ENCODE measurements at places on chromosomes 4 and X. TPM values are rescaled to one million over a fixed set of nuclear protein-coding genes. Genes with fewer than 3 reads are reported as not detected.

The DKK2 gene
- not detected for total RNA-seq

The CTAG2 gene
- total RNA-seq, result not detected

GRCh38 chr4:175277816-175278215 is 359.7 kb downstream of the ADAM29 start:
- no peaks in the 10 kb centered on the region for H3K36me3 ChIP-seq
- no peak overlapping the region for H3K4me3 ChIP-seq
- no peak for DNase-seq
- H3K27me3 ChIP-seq, result no peaks in the 10 kb centered on the region
- H3K4me1 ChIP-seq, result no peaks in the 10 kb centered on the region

GRCh38 chr4:88136249-88136648 is 22.2 kb downstream of the ABCG2 start:
- H3K27ac ChIP-seq, result no peak overlapping the region
- no peak for DNase-seq
- no peaks in the 10 kb centered on the region for H3K36me3 ChIP-seq
- no peaks in the 10 kb centered on the region for H3K27me3 ChIP-seq
- H3K4me3 ChIP-seq, result no peak overlapping the region
- no peaks in the 10 kb centered on the region for H3K4me1 ChIP-seq

The KLF8 gene
- 9.3 TPM for total RNA-seq

The SAT1 gene
- 1,041 TPM for total RNA-seq

GRCh38 chr4:152309418-152309817 is 226.5 kb downstream of the FBXW7 start:
- H3K4me1 ChIP-seq, result no peaks in the 10 kb centered on the region
- H3K36me3 ChIP-seq, result no peaks in the 10 kb centered on the region
- no peak for DNase-seq

DNA sequence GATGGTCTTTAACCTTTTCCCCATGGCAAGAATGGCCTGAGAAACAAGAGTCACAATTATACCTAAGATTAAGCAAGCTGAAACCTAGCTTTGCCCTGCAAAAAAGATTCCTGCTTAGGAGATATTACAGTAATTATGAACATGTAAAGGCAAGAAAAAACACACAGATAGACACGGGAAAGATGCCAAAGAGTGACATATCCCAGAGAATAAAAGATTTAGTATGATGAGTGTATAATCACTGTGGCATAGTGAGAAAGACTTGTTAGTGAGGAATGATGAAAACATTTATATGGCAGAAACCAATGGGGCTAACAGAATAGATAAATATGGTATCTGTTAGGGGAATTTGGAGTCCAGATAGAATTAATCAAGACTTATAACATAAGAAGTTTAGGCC is 29.6 kb upstream of the TASL start:
- no peak for DNase-seq
- no peaks in the 10 kb centered on the region for H3K27me3 ChIP-seq
- no peak overlapping the region for H3K4me3 ChIP-seq

The CYTL1 gene
- total RNA-seq, result 5.1 TPM

The ESX1 gene
- total RNA-seq, result not detected

- H3K4me1 ChIP-seq, result no peaks in the 10 kb centered on the region
- no peaks in the 10 kb centered on the region for H3K36me3 ChIP-seq
- no peak overlapping the region for H3K4me3 ChIP-seq
- no peaks in the 10 kb centered on the region for H3K27me3 ChIP-seq
Measured at GRCh38 chrX:107480272-107480671, 30.8 kb downstream of the FRMPD3 start.

GRCh38 chr4:138616775-138617174 is 374.6 kb upstream of the SLC7A11 start:
- no peaks in the 10 kb centered on the region for H3K4me1 ChIP-seq
- no peak overlapping the region for H3K4me3 ChIP-seq
- H3K27me3 ChIP-seq, result no peaks in the 10 kb centered on the region
- no peak overlapping the region for H3K27ac ChIP-seq

The SMIM10 gene
- total RNA-seq, result 2.4 TPM

- H3K4me1 ChIP-seq, result no peaks in the 10 kb centered on the region
- no peak overlapping the region for H3K4me3 ChIP-seq
- H3K27ac ChIP-seq, result no peak overlapping the region
- no peak for DNase-seq
- no peaks in the 10 kb centered on the region for H3K36me3 ChIP-seq
Measured at GRCh38 chrX:115054876-115055275, 37.5 kb upstream of the IL13RA2 start.

GRCh38 chr4:6464842-6465588 is 7.4 kb downstream of the PPP2R2C start:
- peaks cover 63% of the 10 kb centered on the region for H3K27me3 ChIP-seq
- no peak overlapping the region for H3K4me3 ChIP-seq
- no peak overlapping the region for H3K27ac ChIP-seq
- peaks cover 1% of the 10 kb centered on the region for H3K4me1 ChIP-seq
- no peaks in the 10 kb centered on the region for H3K36me3 ChIP-seq

DNA sequence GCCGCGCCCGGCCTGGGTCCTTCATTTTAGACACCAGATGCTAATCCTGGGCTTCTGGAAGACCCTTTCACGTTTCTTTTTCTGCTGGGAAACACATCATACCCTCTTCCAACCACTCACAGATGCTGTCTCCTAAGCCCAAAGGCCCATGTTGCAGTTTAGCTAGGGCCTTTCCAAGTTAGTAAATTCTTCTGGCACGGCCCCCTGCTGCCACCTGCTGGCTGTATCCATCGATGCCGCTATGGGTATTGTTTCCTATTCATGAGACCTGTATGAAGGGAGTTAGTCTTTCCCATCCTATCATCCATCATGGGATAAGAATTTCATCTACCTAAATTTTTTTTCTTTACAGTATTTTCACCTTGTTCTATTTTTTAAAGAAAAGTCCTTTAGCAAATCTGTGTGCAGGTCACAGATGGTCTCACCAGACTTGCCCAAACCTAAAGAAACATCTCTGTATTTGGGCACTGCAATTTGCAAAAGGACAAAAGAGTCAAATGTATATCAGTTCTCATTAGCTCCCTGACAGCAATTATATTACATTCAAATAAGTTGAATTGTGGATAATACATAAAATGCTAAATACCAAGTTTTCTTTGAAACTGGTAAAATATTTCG is 37.8 kb upstream of the SLC9A7 start:
- H3K27me3 ChIP-seq, result no peaks in the 10 kb centered on the region
- H3K4me1 ChIP-seq, result peaks cover 6% of the 10 kb centered on the region
- DNase-seq, result peak; percentile 87
- H3K27ac ChIP-seq, result no peak overlapping the region
- H3K36me3 ChIP-seq, result no peaks in the 10 kb centered on the region

DNA sequence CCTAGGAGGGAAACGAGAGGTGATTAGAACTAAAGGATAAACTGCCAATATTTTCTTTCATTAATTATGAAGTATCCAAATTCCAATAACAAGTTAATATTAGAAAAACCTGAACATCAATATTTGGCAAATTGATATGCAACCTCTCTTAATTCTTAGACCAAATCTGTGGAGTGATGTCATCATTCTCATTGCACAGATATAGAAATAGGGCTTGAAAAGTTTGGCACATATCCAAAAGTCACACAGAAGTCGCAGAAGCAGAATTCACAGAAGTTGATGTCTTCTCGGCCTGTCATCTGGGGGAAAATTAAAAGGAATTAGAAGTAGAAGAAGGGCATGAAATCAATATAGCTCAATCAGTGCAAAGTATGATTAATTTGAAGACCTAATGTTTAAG is 36.9 kb downstream of the ENPEP start:
- peaks cover 12% of the 10 kb centered on the region for H3K4me1 ChIP-seq
- H3K27me3 ChIP-seq, result no peaks in the 10 kb centered on the region
- no peak for DNase-seq
- H3K4me3 ChIP-seq, result no peak overlapping the region

DNA sequence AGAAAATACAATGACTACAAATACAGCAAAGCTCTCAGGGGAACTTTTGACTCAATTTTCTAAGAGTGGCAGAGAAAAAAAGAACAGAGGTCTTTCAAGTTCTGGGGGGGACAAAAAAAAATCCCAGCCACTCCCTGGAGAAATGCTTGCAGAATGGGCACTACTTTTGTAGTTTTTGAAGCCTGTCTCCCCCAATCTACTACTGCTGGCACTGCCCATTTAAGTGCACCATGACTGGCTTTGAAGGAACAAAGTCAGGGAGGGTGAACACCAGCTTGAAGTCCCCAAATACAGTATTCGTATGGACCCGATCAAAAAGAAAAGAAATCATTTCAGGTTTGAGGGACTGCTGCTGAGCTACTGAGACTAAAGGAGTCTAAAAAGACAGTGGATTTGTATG is 1824.4 kb downstream of the ARAP2 start:
- H3K4me1 ChIP-seq, result no peaks in the 10 kb centered on the region
- no peak overlapping the region for H3K4me3 ChIP-seq
- H3K36me3 ChIP-seq, result no peaks in the 10 kb centered on the region

The GPR50 gene
- not detected for total RNA-seq

- H3K27ac ChIP-seq, result no peak overlapping the region
- DNase-seq, result no peak
- H3K4me3 ChIP-seq, result no peak overlapping the region
- no peaks in the 10 kb centered on the region for H3K27me3 ChIP-seq
- H3K36me3 ChIP-seq, result no peaks in the 10 kb centered on the region
- no peaks in the 10 kb centered on the region for H3K4me1 ChIP-seq
Measured at GRCh38 chrX:67726018-67726417, 182.2 kb downstream of the AR start.

DNA sequence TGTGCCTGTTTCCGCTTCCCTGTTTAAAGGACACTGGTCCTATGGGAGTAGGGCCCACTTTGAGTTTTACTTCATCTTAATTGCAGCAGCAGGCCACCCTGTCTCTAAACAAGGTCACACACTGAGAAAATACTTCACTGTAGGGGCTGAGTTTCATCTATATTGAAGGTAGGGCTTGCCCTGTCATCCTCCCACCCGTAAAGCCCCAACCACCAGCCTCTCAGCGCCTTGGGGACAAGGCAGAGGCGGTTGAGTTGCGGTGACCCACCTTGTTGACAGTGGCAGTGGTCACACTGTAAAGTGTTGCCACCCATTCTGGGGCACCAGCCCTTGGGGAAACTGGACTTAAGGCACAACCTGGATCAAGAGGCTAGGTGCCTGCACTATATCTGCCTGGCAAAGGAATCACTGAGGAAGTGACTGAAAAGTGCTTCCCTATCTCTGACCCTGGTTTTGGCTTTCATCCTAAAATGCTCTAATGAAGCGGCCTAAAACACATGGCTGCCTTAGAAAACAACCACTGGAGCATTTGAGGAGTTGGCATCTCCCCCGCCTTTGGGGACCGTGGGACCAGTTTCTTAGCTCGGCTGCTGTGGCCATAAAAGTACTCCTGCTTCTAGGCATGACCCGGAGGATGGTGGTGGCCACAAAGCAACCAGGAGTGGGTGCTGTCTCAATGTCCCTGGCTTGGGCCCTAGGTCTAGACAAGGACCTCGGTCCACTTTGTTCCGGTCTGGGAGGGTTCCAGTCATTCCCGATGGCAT is 7.8 kb upstream of the WDR1 start:
- H3K4me1 ChIP-seq, result peaks cover 16% of the 10 kb centered on the region
- H3K4me3 ChIP-seq, result no peak overlapping the region
- no peaks in the 10 kb centered on the region for H3K27me3 ChIP-seq
- no peak for DNase-seq
- no peak overlapping the region for H3K27ac ChIP-seq

- DNase-seq, result no peak
- peaks cover 23% of the 10 kb centered on the region for H3K36me3 ChIP-seq
- H3K4me1 ChIP-seq, result peaks cover 13% of the 10 kb centered on the region
Measured at GRCh38 chrX:48523682-48524081, 2.1 kb downstream of the EBP start.

The CETN2 gene
- total RNA-seq, result 45.5 TPM

GRCh38 chrX:15497865-15498264 is 2.7 kb upstream of the BMX start:
- H3K4me3 ChIP-seq, result no peak overlapping the region
- DNase-seq, result peak; percentile 47
- H3K4me1 ChIP-seq, result no peaks in the 10 kb centered on the region
- no peak overlapping the region for H3K27ac ChIP-seq
- H3K36me3 ChIP-seq, result no peaks in the 10 kb centered on the region

The ASB12 gene
- total RNA-seq, result not detected

- H3K27ac ChIP-seq, result no peak overlapping the region
- DNase-seq, result no peak
- no peaks in the 10 kb centered on the region for H3K36me3 ChIP-seq
- H3K4me3 ChIP-seq, result no peak overlapping the region
Measured at GRCh38 chr4:74983253-74983635, 50.3 kb downstream of the PARM1 start.

DNA sequence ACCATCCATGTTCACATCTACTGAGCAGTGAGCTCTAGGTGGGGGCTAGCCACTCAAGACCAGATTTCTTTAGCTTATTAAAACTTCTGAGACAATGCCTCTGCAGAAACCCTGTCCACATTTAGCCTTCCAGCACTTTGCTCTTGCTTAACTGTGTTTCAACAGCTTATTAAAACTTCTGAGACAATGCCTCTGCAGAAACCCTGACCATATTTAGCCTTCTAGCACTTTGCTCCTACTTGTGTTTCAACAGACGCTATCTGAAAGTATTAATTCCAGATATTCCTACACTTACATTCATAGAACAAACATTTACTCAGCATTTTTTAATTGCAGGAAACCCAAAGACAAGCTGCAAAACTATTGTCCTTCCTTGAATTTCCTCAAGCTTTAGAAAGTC is 91.9 kb downstream of the SEL1L3 start:
- H3K27me3 ChIP-seq, result no peaks in the 10 kb centered on the region
- no peaks in the 10 kb centered on the region for H3K4me1 ChIP-seq
- peaks cover 48% of the 10 kb centered on the region for H3K36me3 ChIP-seq
- H3K27ac ChIP-seq, result no peak overlapping the region
- DNase-seq, result peak; percentile 28

DNA sequence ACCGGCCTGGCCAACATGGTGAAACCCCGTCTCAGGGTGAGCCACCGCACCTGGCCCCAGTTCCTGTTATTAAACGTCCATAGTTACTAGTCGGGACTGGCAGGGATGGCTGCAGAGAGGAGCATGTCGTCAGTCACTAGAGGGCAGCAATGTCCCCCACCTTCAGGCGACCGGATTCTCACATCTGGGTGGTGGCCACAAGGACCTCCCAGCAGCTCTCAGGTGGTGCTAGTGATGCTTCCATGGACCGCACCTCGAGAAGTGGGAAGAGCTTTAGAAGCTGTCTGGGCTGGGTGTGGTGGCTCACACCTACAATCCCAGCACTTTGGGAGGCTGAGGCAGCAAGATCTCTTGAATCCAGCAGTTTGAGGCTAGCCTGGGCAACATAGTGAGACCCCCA is 13.3 kb upstream of the IL3RA start:
- no peak overlapping the region for H3K27ac ChIP-seq
- H3K4me3 ChIP-seq, result no peak overlapping the region
- no peaks in the 10 kb centered on the region for H3K4me1 ChIP-seq
- H3K27me3 ChIP-seq, result no peaks in the 10 kb centered on the region

The VEGFC gene
- not detected for total RNA-seq

DNA sequence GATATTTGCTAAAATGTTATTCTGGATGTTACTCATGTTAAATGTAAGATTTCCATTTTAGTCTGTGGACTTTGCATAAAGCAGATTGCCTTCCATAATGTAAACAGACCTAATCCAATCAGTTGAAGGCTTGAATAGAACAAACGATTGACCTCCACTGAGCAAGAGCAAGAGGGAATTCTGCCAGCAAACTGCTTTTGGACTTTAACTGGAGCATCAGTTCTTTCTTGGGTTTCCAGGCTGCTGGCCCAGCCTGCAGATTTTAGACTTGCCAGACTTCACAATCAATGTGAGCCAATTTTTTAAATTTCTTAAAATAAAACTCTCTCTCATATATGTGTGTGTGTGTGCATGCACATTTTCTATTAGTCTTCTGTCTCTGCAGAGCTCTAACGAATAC is 1248.8 kb downstream of the ADGRL3 start:
- no peaks in the 10 kb centered on the region for H3K27me3 ChIP-seq
- no peak overlapping the region for H3K4me3 ChIP-seq
- H3K36me3 ChIP-seq, result no peaks in the 10 kb centered on the region
- H3K4me1 ChIP-seq, result no peaks in the 10 kb centered on the region
- H3K27ac ChIP-seq, result no peak overlapping the region
- peak; percentile 76 for DNase-seq

Measured in stomach (tissue), 19 donors.